ENCODE measurements at places on chromosomes 2 and 18.

DNA sequence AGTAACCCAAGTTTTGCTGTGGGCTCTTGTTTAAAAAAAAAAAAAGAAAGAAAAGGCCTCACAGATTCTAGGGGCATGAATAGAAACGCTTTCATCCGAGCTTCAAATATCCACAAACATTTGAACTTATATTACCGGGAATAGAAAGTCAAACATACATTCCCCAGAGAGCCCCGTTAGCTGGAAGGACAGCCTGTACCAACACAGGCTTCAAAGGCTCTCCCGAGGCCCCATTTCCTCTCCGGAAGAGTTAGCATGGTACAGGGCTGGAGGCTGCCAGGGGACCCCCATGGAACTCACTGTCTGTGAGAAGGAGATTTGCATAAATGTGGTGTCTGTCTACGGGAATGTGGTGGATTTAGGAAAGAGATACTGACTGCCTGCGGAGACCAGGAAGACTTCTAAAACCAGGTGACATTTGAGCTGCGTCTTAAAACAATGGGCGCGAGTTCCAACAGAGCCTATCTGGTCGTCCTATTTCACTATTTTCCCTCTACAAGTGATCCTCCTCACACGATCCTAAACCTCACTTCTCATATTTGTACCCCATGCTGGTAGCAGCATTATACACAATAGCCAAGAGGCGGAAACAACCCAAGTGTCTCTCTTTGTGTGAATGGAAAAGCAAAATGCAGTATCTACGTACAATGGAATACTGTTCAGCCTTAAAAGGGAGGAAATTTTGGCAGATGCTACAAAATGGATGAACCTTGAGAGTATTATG is 820 bp upstream of the MATN3 start:
- DNase-seq = no peak

GRCh38 chr2:37523814-37524362 is 147.6 kb downstream of the CDC42EP3 start:
- peak; percentile 83 for DNase-seq

DNA sequence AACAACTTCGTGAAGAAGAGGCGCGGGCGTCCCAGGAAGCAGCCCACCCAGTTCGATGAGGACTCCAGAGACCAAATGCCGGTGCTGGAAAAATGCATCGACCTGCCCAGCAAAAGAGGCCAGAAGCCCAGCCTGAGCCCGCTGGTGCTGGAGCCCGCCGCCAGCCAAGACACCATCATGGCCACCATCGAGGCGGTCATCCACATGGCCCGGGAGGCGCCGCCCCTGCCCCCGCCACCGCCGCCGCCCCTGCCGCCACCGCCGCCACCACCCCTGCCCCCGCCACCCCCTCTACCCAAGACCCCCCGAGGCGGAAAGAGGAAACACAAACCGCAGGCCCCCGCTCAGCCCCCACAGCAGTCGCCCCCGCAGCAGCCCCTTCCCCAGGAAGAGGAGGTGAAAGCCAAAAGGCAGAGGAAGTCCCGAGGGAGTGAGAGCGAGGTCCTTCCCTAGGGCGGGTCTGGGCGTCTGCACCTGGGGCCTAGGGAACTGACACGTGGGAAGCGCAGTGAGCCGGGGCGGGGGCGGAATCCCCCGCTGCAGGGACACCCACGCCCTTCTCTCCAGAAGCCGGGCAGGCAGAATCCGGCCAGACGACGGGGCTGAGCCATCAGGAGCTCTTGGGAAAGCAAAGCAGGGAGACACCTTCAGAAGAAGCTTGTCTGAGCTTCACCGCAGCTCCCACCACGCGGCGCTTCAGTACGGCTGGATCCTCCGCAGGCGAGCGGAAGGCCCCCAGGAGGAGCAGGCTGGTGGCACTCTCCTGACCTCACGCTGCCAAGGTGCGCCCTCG is 382.8 kb downstream of the SETBP1 start:
- no peak for DNase-seq

GRCh38 chr2:128424406-128425171 is 105.9 kb upstream of the HS6ST1 start:
- DNase-seq = no peak

- DNase-seq = no peak
These were observed 61.4 kb downstream of the SP3 start for GRCh38 chr2:173903601-173904394.

DNA sequence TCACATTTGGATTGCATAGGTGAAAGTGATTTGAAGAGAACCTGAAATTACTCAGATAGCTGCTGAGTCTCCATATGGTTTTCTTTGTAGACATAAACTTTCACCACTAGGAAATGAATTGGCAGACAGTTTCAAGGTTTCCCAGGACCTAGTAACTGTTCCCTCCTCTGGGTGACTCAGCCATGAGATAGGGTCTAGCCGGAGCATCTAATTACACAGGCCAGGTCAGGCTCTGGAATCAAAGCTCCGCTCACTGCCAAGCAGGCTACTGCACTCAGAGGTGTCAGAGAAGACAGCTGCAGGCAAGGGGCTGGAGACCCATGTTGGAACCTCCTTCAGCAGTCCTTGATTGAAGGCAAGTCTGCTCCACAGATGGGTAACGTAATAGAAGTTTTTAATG is 429.2 kb downstream of the TNS1 start:
- DNase-seq = no peak

- no peak for DNase-seq
These were observed 1657.7 kb upstream of the CELF4 start for GRCh38 chr18:39223283-39223682.

GRCh38 chr2:107576991-107577390 is 249.7 kb upstream of the RGPD4 start:
- DNase-seq = no peak

DNA sequence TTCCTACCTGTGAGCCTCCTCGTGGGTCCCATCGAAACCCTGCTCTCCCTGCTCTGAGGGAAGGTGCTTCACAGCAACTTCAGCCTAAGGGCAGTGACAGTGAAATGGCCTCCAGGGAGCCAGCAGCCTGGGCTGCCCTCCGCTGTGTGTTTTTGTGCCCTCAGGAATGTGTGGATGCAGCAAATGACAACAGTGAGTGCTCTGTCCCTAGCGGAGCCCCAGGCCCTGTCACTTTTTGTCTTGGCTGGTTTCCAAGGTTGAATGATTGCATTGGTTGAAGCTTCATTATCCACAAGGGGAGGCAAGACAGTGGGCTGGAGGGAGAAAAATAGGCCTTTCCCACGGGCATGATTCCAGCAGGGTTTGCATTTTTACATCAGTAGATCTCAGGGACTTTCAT is 42.9 kb downstream of the STON1 start:
- DNase-seq = no peak

GRCh38 chr2:148561389-148561788 is 83.2 kb upstream of the EPC2 start:
- no peak for DNase-seq

DNA sequence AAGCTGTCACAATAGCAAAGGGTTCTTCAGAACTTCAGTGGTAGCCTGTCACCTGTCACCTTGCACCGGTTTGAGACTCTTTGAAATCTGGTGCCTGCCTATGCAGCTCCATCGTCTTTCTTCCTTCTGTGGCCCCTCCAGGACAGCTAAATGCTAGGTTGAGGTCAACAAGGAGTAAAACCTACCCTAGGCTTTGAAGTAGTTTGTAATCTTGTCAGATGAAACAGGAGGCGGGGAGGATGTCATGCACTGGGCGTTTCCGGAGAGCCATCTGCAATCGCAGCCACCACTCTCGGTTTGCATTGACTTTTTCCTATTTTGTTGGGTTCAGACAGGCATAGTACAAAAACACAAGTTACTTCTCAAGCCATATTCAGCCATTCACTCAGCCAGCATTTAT is 116.7 kb downstream of the LPIN1 start:
- no peak for DNase-seq

DNA sequence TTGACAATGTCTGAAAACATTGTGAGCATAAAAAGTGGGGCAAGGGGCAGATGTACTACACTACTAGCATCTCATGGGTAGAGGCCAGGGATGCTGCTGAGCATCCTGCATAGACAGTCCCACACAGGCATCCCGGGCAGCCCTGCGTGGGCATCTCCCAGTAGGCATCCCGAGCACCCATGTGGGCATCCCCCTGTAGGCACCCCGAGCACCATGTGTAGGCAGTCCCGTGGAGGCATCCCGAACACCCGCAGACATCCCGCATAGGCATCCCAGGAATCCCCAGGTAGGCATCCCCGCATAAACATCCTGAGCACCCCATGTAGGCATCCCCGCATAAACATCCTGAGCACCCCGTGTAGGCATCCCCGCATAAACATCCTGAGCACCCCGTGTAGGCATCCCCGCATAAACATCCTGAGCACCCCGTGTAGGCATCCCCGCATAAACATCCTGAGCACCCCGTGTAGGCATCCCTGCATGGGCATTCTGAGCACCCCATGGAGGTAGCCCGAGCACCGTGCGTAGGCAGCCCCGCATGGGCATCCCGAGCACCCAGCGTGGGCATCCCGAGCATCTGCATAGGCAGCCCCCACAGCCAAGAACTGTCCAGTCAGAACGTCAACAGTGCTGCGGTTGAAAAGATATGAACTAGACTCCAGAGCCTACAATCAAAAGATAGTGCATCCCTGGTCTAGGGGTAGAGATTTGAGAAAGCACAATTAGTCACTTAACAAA is 273.5 kb downstream of the NBAS start:
- DNase-seq = no peak

DNA sequence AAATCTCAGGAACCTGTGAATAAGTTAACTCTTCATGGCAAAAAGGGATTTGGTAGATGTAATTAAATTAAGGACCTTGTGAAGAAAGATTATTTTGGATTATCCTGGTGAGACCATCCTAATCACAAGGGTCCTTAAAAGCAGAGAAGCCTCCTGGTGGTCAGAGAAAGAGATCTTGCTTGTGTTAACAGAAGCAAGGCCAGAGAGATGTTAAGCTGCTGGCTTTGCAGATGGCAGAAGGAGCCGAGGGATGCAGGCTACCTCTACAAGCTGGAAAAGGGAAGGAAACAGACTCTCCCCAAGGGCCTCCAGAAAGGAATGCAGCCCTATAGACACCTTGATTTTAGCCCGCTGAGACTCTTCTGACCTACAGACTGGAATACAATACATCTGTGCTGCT is 197.0 kb downstream of the STK39 start:
- no peak for DNase-seq

GRCh38 chr2:172428832-172429210 is 1.4 kb downstream of the ITGA6 start:
- peak; percentile 47 for DNase-seq

DNA sequence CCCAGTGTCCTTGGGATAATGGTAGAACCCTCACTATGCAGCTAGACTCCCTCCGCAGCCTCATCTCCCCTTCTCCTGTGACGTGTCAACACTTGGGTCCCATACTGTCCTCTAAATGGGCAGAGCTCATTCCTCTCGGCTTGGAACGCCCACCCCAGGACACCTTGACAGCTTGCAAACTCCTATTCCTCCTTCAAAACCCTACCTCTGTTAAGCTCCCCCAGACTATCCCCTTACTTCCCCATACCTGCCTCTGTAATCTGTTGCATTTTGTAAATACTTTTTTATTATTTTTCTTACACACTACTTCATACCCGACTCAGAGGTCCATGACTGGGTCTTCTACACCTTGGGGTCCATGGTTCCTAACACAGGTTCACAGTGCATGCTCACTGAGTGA is 28.0 kb downstream of the STEAP3 start:
- DNase-seq = no peak

GRCh38 chr2:76312236-76312635 is 601.5 kb upstream of the GCFC2 start:
- DNase-seq = no peak

GRCh38 chr2:88735133-88735532 is 43.7 kb downstream of the RPIA start:
- no peak for DNase-seq

GRCh38 chr2:237471438-237472186 is 15.4 kb upstream of the MLPH start:
- no peak for DNase-seq

- no peak for DNase-seq
These were observed 80.0 kb upstream of the CPO start for GRCh38 chr2:206859330-206859739.

- DNase-seq = no peak
These were observed 56.2 kb upstream of the SLC16A14 start for GRCh38 chr2:230124757-230125431.

DNA sequence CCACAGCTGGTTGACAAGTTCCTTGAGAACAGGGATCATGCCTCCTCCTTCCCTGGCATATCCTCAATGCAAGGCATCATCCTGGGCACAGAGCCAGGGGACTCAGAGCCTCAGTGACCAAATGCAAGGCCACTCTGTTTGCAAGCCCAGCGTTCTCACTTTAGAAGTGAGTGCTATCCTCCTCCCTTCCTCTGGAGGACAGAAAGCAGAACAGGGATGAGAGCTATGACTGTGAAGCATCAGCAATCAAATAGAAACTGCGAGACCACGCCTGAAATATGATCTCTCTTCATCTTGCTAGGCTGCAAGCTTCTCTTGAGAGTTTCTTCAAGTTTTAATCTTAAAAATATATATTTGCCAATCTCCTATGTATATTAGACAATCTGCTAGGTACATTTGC is 119.8 kb downstream of the LRATD1 start:
- no peak for DNase-seq

- DNase-seq = peak; percentile 94
These were observed 44.9 kb downstream of the CYP27C1 start for GRCh38 chr2:127175041-127175721.

DNA sequence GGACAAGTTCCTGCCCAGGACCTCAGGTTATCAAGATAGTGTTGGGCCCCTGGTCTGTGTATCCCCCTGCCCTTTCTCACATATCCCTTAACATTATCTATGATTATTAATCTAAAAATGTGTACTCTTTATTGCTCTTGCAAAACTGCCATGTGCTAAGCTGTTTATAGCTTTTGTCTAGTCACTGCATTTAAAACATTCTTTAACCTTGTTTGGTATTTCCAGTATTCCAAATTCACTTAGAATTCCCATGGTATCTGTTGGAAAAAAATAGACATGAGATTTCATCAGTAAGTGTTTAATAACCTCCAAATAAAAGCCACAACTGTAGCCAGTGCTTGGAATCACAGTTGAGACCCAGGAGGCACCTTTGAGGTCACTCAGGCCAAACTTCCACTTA is 16.2 kb upstream of the GLS start:
- no peak for DNase-seq
